Posterior vena cava (tissue), 2 donors: ENCODE measurements at places on chromosomes 6 and 20. TPM values are rescaled to one million over a fixed set of nuclear protein-coding genes. Genes with fewer than 3 reads are reported as not detected.

FLRT3 gene
- total RNA-seq = 1.3 TPM

LY6G6D gene
- not detected for total RNA-seq

HLA-DRB5 gene
- 1.4 TPM for total RNA-seq

SLC44A4 gene
- total RNA-seq = 0.33 TPM

RSPO4 gene
- not detected for total RNA-seq

CYP39A1 gene
- total RNA-seq = 3.7 TPM

COX4I2 gene
- total RNA-seq = 2.5 TPM

CFB gene
- total RNA-seq = 83.3 TPM

ZSCAN31 gene
- total RNA-seq = 13.1 TPM

TP53TG5 gene
- total RNA-seq = 1.4 TPM

NKX2-2 gene
- total RNA-seq = 0.33 TPM

SLC22A1 gene
- total RNA-seq = 1.8 TPM

GPR6 gene
- total RNA-seq = not detected

NUDT3 gene
- 41.9 TPM for total RNA-seq

GJA1 gene
- 68.2 TPM for total RNA-seq

KHDC1L gene
- total RNA-seq = not detected

CCR6 gene
- not detected for total RNA-seq

CST9 gene
- not detected for total RNA-seq

ULBP2 gene
- total RNA-seq = 0.51 TPM

SPACA1 gene
- not detected for total RNA-seq

MCHR2 gene
- not detected for total RNA-seq

ARG1 gene
- total RNA-seq = 1.8 TPM

PACRG gene
- 3.9 TPM for total RNA-seq

LIN28B gene
- total RNA-seq = not detected

ZNF165 gene
- 0.42 TPM for total RNA-seq

SLC22A16 gene
- 1.6 TPM for total RNA-seq

TFAP2D gene
- total RNA-seq = not detected

MBOAT1 gene
- total RNA-seq = 6.1 TPM

F13A1 gene
- 100 TPM for total RNA-seq

IRF4 gene
- total RNA-seq = 2.7 TPM

LGSN gene
- not detected for total RNA-seq

TRAM2 gene
- total RNA-seq = 40.8 TPM

THBS2 gene
- 358 TPM for total RNA-seq

UFL1 gene
- total RNA-seq = 28.1 TPM

PTPRT gene
- 0.19 TPM for total RNA-seq
